ENCODE measurements at places on chromosomes 2 and 18.

DNA sequence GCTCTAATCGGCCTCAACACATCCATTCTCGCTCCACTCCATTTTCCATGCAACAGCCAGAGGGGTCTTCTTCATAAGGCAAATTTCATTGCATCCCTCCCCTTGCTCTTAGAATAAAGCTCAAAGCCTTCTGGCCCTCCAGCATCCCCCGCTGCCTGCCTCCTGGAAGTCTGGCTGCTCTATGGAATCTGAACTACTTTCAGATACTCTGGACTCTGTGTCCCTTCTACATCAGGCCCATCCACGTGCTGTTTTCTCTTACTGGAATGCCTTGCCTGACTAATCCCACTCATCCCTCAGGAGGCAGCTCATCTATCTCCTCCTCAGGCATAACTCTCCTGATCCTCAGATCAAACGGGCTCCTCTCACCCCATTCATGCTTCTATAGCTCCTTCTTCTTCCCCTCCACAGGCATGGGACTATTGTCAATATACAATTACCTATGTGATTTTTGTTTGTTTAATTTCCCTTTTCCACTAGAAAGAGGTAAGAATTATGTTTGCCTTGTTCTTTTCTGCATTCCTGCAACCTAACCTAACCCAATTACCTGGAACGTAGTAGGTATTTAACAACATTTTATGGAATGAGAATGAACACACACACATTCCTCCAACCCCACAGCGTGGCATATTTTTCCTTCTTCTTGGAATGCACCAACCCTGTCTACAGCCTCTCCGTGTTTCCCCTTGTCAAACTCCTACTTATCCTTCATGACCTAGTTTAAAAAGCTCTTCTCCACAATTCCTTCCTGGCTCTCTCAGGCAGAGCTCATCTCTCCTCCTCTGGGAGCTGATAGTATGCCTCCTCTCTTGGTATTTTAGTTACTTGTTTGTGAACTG, 49.5 kb downstream of the LBH start:
- no peak for DNase-seq

DNA sequence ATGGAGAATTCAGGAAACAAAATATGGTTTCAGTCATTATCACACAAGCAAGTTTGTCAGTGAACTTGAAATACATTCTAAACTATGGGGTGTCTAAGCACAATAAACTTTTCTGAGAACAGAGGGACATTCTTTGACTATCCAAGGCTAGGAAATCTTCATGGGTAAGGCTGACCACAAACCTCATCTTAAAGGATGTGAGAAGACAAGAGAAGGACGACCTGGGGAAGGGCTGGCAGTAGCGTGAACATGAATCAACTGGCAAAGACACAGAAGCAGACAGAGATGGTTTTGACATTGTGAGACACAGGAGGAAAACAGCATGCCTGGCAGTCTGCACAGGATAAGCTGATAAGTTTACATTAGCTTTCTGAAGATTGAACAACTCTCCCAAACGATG, 752.4 kb upstream of the SLC8A1 start:
- DNase-seq: no peak

- no peak for DNase-seq
These were observed 168.7 kb downstream of the DDX1 start for GRCh38 chr2:15760232-15760910.

GRCh38 chr2:230312638-230313037, 14.4 kb upstream of the SP140L start:
- DNase-seq: no peak
